GM12864 (cell line): ENCODE measurements at places on chromosomes 2 and 18.

DNA sequence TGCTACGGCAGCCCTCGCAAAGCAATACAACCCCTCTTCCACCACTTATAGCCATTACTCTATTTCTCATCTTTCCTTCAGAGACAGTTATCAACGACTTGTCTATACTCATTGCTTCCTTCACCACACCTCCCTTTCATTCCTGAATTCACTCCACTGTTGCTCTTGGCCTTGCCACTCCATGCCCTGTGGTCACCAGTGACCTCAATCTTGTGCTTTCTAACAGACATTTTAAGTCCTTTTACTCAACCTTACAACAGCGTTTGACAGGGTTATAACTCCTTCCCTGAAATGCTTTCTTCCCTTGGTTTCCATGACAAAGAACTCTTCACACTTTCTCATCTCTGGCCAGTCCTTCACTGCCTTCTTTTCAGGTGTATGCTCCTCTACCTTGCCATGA, 90.6 kb upstream of the CCDC141 start:
- no peak for DNase-seq

DNA sequence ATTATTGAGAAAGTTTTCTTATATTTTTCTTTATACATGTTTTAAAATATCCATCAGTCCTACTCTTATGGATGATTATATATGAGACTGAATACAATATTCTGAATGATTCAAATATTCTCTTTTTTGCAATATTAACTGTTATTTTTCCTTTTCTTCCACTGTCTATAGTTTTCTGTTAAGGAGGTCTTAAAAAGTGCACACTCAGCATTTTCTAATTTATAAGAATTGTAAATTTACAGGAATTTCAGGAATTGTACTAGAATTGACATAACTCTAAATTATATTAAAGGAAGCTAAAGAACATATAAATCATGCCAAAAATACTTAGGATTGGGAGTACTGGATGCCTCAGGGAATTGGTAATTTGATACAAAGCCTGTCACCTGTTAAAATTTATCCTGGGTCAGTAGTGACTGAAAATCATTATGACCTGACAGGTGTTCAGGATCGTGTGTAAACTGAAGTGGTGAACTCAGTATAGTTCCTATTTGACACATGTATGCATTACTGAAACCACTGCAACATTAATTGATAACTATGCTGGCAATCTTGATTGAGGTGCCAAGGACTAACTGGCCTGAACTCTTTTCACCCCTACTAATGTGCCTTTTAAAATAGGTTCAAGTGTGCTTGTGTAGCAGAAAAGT, 30.4 kb downstream of the MSTN start:
- DNase-seq = no peak

DNA sequence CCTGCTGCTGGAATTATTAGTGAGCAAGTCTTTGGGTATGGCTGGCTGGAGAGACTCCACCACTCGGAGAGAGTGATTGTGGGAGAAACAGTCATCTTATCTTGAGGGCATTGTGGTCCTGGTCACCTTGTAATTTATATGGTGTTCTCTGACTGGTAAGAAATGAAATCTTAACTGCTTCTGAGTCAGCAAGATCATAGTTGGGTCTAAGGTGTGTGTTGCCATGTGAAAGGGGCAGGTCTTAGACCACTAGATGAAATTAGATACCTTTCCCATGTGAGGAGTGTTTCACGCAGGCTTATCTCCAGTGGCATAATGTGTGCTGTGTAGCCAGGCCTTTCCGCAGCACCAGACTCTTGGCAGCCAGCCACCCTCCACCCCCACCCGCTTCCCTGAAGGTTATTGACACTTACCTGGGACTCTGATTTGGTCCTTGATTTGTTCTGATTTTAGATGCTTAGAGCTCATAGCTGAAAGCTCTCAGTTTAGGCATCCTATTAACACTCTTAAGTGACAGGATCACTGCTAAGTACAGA, 7.7 kb downstream of the MAPRE3 start:
- no peak for DNase-seq

GRCh38 chr2:127139766-127140165, 32.8 kb upstream of the BIN1 start:
- no peak for DNase-seq

DNA sequence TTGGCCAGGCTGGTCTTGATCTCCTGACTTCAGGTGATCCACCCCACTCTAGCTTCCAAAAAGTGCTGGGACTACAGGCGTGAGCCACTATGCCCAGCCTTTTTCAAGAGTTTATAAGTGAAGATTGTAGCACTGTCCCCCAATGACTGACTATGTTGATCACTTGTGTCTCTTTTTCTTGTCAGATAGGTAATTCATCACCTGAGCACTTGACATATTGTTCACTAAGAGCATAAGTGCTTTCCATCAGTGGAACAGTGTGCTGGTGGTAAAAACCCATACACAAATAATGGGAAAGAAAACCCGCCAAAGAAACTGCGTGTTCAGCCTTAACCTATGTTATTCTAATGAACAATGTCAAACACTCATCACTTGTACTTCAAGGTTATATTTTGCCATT, 414.4 kb upstream of the CDH7 start:
- DNase-seq = no peak

GRCh38 chr18:12946549-12947284, 1.1 kb upstream of the SEH1L start:
- no peak for DNase-seq

- DNase-seq = no peak
These were observed 108.9 kb downstream of the CLIP4 start for GRCh38 chr2:29223851-29224692.

- no peak for DNase-seq
These were observed 6.8 kb upstream of the CFLAR start for GRCh38 chr2:201109186-201109585.

GRCh38 chr2:232369126-232369951, 9.2 kb upstream of the ALPP start:
- no peak for DNase-seq

GRCh38 chr2:34961822-34962221, 1362.7 kb upstream of the FAM98A start:
- DNase-seq = no peak

GRCh38 chr2:133192028-133192427, 376.2 kb downstream of the NCKAP5 start:
- DNase-seq = no peak

DNA sequence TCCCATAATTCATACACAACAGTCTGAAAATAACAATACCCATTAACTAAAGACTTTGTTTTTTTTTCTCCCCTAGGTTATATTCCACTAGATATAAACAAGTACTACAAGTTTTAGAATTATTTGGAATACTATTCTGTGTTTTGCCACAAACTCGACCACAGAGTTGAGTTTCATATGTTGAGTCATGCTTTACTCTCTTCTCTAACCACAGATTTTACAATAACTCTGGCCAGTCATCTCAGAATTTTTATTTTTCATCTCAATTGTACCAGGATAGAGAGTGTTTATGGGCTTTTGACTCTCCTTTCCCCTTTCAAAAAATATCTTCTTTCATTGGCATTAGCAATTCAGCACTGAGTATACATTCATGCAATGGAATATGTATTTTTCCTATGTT, 348.7 kb upstream of the GALNT5 start:
- DNase-seq = no peak
